ENCODE measurements at places on chromosomes 7 and 10.

GRCh38 chr7:77276120-77276519, 76.5 kb upstream of the FGL2 start:
- DNase-seq, result no peak

DNA sequence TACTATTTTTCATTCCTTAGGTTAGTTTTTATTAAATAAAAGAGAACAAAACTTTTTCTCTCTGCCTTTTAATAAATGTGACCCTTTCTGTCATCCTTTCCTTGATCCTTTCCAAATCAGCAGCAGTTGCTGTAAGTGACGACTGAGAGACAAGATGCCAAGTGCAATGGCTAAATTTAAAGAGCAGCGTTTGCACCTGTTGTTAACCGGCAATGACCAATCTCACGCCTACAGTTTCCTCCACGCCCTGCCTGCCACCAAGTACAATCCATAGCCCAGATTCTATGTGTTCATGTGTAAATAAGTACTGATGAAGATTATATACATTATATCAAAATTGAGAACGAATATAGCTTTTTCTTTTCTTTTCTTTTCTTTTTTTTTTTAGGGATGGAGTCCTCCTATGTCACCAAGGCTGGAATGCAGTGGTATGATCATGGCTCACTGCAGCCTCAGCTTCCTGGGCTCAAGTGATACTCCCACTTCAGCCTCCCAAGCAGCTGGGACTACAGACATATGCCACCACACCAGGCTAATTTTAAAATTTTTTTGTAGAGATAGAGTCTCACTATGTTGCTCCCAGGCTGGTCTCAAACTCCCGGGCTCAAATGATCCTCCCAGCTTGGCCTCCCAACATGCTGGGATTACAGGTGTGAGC, 6.5 kb upstream of the MCU start:
- DNase-seq, result no peak

GRCh38 chr10:29239569-29240472, 49.0 kb upstream of the LYZL1 start:
- no peak for DNase-seq

- DNase-seq, result no peak
Measured at GRCh38 chr7:47827871-47828270, 120.4 kb downstream of the PKD1L1 start.

- no peak for DNase-seq
Measured at GRCh38 chr10:31693491-31693890, 235.1 kb downstream of the ARHGAP12 start.

DNA sequence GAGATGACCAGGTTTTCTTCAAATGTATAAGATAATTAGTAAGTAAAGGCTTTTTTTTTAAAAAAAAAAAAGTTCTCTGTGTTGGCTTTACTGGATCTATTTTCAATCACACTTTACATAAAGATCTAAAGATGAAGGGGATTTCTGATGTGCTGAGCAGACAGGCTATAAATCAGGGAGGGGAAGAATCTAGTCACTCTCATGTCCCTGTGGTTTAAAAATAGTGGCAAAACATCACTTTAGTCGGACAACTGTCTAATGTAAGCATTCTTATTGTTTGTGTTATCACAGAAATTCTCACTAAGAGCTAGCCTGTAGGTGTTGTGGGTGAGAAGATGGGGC, 132.7 kb downstream of the ICA1 start:
- no peak for DNase-seq

- no peak for DNase-seq
Measured at GRCh38 chr10:103533827-103534226, 40.3 kb downstream of the NEURL1 start.

- DNase-seq, result no peak
Measured at GRCh38 chr7:106405697-106406141, 120.9 kb upstream of the NAMPT start.

- DNase-seq, result no peak
Measured at GRCh38 chr10:50600286-50600685, 23.5 kb downstream of the SGMS1 start.

DNA sequence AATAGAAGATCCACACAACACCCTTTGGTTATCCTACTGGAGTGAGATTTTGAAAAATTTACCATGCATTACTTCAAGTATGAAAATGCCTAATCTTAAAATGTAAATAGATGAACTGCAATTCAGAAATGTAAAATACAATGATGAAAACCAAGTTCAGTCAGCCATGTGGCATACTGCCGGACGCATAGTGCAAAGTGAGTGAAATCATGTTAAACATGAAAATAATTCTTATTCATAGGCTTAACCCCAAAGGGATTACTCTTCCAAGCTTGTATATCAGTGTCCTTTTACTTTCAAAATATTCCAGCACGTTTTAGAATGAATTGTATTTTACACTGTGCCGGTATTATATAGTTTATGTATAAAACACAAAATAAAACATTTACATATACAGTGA, 99.8 kb downstream of the THSD7A start:
- DNase-seq, result no peak

DNA sequence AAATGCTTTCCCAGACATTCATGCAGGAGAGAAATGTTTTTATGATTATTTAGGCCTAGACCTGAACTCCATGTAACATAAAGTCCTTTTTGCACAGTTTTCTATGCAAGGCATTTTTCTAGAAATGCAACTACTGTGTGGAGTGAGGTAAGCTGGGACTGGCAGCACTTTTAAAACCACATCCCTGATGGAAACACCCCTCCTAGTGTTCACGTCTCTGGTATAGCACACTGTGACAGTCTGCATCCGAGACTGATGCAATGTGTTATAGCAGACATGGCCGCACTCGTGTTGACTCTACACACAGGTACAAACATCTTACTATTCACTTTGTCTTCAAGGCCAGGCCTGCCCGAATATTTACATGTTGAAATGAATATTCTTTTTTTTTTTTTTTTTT, 19.3 kb upstream of the ERCC6 start:
- DNase-seq, result no peak

DNA sequence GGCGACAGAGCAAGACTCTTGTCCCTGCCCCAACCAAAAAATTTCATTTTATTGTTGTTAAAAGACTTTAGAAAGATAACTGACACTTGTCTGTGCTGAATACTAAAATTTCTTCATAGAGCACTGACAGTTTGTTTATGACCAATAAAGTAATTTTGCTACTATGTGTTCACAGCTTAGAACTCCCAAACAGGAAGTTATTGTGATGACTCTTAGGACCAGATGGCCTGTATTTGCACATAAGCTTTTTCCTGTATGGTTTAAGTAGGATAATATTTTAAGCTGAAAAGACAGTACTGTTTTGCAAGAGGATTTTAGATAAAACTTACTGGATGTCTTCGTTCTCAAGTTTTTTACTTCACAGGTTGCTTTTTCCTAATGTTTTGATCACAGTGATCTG, 80.7 kb downstream of the MMRN2 start:
- DNase-seq, result no peak

DNA sequence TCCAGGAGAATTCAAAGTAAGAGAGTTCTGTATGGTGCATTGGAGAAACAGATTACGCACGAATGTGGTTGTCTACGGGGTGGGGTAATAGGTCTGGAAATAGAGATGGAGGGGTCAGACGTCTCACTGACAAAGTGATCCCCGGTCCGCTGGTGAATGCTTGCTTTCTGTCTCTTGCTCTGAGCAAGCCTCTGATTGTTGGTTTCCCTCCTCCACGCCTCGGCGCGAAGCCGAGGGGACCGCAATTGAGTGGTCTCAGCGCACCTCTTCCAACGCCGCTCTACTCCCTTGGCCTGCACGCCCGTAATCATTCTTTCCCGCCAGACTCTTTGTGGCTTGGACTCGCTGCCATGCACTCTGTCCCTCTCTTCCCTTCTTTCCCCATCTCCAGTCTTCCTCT, 46.5 kb upstream of the PFKP start:
- no peak for DNase-seq

- DNase-seq, result no peak
Measured at GRCh38 chr10:88372881-88373592, 210.1 kb downstream of the RNLS start.

DNA sequence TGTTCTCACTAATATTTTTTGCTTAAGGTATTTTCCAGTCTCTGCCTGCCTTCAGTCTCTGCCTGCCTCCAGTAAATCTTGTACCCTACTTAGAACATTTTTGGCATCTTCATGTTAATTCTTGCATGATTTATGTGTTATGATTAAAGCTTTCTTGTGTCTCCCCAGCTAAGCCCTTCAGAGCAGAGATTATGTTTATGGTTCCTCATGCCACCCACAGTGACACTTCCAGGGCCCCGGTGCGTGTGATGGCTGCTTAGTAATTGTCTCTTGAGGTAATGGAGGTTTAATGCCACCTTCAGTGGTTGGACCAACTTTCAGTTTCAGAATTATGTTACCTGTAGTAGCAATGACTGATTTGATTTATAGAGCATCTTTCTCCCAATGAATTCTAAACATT, 70.6 kb upstream of the MET start:
- DNase-seq, result no peak

- no peak for DNase-seq
Measured at GRCh38 chr7:143013893-143014292, 13.0 kb downstream of the OR9A2 start.

DNA sequence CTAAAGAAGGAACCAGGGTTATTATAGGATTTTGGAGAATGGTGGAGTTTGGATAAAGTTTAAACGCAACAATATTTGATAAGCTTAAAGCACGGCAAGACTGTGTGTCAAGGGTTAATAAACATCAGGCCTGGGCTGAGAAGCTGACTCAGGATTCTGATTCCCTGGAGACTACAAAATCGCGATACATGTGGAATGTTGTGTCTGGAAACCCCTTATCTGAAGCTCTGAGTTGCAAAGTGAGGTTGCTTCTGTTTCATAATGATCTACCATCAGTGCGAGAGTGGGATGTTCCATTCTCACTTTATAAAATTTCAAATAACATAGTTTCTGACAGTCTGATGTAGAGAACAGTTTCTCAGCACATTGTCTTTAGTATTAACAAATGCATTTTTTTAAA, 7.8 kb downstream of the C1GALT1 start:
- no peak for DNase-seq

- DNase-seq, result no peak
Measured at GRCh38 chr10:6009961-6010360, 32.6 kb upstream of the IL15RA start.

- DNase-seq, result no peak
Measured at GRCh38 chr7:155562106-155562505, 15.7 kb upstream of the CNPY1 start.

GRCh38 chr7:151066273-151066974, 7.0 kb downstream of the SLC4A2 start:
- no peak for DNase-seq

DNA sequence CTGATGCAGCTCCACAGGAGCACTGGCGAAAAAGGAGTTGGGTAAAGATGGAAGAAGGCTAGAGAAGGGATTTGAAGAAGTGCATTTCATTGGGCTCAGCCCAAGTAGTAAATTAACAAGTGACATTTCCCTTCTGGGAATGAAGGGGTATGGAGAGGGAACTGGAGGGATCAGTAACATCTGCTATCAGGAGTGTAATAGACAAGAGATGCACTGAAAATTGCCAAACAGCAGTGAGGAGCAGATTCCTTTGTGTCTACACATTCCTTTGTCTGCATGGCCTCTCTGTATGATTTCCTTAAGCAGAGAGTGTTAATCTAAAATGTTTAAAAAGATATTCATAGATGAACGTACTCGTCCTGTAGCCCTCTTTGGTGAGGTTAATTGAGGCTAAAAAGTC, 148.2 kb upstream of the FERD3L start:
- DNase-seq, result no peak

- DNase-seq, result no peak
Measured at GRCh38 chr7:36526863-36527548, 137.3 kb downstream of the ANLN start.

GRCh38 chr10:29757551-29758297, 123.0 kb upstream of the SVIL start:
- no peak for DNase-seq

GRCh38 chr7:84248843-84249242, 54.3 kb upstream of the SEMA3A start:
- DNase-seq, result no peak

DNA sequence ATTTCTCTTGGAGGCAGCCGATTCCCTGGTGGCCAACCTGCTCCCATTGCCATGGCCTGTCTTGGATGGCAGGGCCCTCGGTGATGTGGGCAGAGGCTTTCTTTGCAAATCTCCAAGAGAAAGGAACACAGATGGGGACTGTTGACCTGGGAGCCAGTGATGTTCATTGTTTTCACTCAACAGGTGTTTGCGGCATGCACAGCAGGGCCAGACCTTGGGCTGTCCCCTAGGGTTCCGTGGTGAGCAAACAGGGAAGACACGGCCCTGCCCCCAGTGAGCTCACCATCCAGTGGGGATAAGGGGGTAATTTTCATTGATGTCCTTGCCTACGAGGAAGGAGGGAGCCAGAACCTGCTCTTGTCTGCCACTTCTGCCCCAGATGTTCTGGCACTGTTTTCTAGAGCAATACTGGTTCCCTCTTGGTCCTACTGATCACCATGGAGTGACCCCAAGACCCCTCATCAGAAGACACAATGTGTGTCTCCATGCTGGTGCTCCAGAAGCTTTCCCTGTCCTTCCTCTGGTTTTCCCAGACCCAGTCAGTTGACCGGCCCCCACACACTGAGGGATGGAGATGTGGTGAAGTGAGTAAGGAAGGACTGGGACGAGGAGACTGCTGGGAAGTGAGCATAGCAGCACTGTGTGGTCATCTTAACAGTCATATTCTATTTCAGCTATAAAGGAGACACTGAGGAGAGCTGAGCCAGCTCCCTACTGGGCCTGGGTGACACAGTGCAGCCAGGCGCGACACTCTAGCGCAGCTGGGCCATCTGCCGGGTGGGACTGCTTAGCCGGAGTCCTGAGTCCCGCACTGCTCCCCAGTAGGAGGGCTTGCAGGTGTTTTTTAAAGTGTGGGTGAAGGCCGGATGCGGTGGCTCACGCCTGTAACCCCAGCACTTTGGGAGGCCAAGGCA, 20.4 kb upstream of the FIGNL1 start:
- no peak for DNase-seq

Data from NCI-H1048 (cell line).